ENCODE measurements at places on chromosomes 13 and 19.

GRCh38 chr19:48598996-48599700, 7.4 kb upstream of the SPACA4 start:
- no peak for DNase-seq

DNA sequence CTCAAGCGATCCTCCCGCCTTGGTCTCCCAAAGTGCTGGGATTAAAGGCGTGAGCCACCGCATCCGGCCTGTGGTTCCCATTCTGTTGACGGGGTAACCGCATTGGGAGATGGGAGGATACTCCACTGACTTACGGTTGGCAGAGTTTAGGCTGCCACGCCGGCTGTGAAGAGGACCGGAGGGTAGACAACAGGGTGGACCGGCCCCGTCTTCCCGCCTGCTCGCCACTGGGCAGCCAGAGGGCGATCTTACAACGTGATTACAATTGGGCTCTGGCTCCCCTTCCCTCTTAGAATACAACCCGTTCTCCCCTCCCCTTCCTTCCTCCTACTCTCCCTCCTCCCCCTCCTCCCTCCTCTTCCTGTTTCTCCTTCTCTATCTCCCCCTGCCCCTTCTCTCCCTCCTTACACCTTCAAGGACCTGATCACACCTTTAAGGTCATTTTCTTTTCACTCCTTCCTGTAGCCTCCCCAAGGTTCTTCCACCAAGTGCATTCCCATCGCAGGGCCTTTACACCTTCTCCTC, 957 bp upstream of the CCDC194 start:
- DNase-seq, result peak; percentile 71

- DNase-seq, result no peak
Measured at GRCh38 chr19:35851213-35852028, 883 bp downstream of the NPHS1 start.

- DNase-seq, result no peak
Measured at GRCh38 chr13:39039041-39039440, 785 bp downstream of the NHLRC3 start.

GRCh38 chr13:92255526-92255925, 857.1 kb downstream of the GPC5 start:
- DNase-seq, result no peak

DNA sequence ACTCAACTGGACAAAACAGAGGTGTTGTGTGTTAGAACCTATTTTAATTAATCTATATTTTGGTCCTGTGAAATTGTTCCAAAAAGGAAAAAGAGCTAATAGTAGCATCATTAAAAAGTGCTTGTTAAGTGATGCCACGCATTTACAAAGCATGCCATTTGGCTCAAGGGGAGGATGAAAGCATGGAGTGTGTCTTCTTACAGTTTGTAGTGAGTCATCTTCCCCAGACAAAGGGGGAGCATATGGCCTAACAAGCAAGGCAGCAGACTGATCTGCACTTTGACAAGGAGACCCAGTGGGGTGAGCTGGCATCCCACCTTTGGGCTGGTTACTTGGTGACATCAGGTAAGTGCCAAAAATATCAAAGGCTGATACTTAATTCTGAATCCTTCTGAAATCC, 297.0 kb downstream of the FGF9 start:
- DNase-seq, result no peak

- DNase-seq, result no peak
Measured at GRCh38 chr13:41495044-41495443, 37.7 kb downstream of the RGCC start.

DNA sequence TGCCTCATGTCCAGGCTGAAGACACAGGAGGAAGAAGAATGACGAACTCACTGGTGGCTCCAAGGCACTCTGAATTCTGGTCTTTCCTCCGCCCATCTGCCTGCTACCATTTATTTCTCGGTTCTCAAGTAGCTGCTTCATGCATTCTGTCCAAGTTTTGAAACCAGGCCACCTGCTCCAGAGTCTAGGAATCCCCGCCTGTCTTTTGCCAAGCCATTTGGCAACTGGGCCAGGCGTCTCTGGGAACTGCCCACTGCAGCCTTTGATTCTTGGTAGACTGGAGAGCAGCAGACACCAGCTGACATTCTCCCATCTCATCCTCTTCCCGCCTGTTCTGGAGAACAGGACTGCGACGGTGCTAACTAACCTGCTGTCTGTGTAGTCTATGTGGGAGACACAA, 10.8 kb downstream of the SLC35E1 start:
- DNase-seq, result no peak

GRCh38 chr13:78601874-78602560, 1.3 kb downstream of the POU4F1 start:
- no peak for DNase-seq

GRCh38 chr13:96338030-96338429, 248.1 kb downstream of the HS6ST3 start:
- DNase-seq, result no peak

DNA sequence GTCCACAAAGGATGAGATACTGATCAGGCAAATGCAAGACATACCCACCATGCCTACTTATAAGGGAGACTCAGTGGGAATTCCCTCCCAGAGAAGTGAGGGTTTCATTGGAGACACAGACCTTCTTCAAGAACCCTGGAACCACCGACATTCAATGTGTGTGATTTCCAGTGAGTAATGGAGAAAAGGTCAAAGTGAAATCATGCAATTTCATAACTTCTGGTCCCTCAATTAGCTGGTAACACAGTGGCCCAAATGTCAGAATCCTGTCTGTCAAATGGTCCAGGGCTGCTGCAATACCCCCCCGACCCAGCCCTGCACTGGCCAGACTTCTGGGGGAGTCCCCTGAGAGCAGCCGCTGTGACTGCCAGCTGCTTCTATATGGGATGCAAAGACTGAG, 4.7 kb upstream of the METTL21C start:
- no peak for DNase-seq

GRCh38 chr19:50908336-50908735, 2.9 kb downstream of the KLK4 start:
- no peak for DNase-seq

DNA sequence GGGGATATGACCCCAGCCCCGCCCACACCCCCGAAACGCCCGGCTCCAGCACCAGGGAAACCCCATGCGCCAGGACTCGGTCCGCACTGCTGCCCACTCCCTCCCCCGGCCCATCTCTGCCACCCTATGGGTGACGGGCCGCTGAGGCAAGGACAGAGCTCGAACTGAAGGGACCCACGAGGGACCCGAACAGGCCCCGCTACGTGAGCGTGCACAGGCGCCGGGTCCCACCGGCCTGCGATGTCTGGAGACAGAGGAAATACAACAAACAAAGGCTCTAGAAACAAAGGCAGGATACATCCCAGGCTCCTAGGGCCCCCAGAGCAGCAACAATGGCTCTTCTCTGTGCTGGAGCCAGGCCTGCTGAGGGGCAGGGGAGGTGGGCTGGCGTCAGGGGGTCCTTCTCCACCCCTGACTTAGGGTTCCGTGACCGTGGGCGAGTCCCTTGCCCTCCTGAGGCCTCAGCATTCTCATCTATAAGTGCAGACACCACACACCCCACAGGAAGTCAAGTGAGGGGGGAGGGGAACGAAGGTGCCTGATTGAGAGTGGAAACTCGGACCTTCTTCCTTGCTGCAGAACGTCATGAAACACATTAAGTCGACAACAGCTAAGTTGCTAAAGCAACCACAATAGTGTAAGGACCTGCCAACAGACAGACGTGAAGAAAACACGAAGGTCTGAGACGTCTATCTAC, 3.1 kb downstream of the ABHD17A start:
- DNase-seq, result no peak

DNA sequence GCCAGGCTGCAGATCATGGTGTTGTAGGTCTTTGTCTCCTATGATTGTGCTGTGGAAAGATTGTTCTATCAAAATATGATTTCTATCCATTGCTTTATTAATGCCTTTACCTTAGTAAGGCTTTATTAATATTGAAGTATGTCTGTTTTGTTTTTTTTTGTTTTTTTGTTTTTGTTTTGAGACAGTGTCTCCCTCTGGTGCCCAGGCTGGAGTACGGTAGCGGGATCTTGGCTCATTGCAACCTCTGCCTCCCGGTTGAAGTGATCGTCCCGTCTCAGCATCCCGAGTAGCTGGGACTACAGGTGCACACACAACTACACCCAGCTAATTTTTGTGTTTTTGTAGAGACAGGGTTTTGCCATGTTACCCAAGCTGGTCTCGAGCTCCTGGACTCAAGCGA, 7.7 kb downstream of the IRGC start:
- DNase-seq, result no peak

DNA sequence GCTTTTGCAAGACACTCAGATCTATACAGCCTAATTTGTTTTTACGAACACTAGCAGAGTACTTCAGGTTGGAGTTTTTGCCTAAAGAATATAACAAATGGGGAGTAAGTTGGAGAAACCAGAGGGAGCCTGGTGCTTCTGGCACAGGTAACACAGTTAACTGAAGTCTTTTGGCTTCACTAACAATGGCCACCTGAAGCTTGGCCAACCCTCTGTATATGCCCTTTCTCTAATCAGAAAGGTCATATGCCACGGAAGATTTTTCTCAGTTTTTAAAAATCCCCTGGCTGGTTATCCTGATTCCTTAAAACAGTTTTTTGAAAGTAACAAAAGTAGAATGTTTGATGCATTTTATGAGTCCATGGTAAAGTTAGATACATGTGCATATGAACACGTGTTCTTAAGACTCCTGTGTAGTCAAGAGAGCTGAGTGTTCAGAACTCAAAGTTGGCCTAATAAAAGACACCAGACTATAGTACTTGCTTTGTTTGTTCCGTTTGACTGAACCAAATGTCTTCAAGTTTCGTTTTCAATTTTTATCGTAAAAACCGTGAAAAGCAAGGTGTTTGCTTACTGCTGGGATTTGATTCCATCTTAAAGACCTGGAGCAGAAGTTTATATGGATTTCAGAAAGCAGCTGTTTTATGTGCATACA, 137.5 kb downstream of the KCNRG start:
- DNase-seq, result no peak

GRCh38 chr19:46787040-46787330, 1.4 kb downstream of the SLC1A5 start:
- no peak for DNase-seq

DNA sequence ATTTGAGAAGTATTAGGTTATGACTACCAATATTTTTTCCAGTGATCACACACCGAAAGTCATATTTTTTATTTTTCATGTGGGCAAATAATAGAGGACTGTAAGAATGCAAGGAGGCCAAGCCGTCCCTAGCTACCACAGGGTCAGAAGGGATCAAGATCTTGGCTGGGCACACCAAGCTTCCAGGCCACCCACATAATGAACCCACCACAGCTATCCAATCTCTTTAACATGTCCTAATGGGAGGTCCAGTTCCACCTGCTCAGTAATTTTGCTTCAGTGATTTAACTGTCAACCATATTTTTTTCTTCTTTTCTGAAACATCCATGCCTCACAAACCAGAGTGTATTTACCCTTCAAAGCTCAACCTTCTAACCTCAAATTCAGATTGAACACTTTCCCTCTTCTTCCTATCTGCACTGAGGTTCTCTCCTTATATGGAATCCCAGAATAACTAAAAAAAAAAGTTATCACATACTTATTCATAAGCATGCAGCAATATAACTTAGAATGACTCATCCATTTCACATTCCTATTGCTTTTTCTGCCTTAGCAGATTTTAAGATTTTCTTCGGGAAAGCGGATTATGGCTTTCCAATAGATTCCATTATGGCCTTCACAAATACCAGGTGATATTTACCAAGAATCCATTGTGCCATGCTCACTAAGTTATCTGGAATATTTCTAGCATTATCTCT, 12.2 kb downstream of the ARGLU1 start:
- no peak for DNase-seq

GRCh38 chr19:15469513-15470297, 5.4 kb upstream of the RASAL3 start:
- DNase-seq, result no peak

DNA sequence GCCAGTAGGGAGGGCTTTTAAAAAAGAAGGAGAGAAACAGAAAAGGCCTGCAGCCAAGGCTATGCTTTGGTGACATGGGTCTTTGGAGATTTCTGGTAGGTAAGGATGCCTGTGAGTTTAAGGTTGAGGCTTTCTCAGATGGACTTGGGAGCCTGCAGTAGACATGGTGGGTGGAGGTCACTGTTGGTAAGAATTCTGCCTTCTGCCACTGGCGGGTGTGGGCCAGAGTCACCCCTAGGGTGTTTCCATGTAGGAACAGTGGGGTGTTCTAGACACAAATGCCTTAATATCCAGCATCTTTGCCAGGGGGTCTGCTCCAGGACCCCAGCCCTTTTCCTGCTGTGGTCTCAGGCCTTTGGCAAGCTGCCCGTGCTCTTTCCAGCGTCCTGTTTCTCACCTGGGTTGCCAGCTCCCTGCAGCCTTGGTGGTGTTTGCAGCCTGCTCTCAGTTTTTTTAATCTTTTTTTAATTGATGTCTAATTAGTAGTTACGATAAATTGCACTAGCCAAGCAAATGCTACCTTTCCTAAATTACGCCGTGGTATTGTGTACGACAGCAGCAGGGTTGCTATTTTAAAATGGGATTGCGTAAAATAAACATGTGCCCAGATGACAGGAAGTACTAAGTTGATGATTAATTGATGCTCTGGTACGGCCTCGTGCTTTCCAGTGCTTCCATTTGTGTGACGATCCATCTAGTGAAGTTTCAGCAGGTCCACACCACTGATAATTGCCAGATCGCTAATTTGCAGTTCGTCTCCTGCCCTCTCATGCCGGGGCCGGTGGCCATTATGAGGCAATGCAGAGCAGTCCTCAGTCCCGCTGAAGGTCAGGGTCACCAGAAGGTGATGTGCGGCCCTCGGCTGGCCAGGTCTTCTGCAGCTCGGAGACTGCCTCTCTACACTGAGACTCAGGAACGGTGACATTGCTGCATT, 35.3 kb upstream of the NPAS1 start:
- peak; percentile 58 for DNase-seq

GRCh38 chr13:92390217-92390616, 836.4 kb upstream of the GPC6 start:
- no peak for DNase-seq

DNA sequence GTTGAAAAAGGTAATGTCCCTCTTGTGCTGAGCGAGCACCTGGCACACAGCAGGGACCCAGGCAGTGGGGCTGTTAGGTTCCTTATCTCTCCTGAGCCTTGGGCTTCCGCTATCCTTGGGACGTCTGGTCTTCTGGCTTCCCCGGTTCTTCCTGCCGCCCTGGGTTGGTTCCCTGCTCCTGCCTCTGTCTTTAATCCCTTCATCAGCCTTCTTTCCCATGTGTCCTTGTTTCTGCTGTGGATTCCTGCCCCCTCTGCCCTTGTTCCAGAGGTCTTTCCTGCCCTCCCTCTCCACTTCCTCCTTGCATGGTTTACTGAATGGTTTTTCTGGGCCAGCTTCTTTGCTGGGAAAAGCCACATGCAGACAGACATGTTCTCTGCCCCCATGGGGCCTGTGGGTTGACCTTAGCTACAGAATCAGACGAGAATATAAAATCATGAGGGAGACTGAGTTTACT, 2.6 kb downstream of the EPN1 start:
- no peak for DNase-seq

DNA sequence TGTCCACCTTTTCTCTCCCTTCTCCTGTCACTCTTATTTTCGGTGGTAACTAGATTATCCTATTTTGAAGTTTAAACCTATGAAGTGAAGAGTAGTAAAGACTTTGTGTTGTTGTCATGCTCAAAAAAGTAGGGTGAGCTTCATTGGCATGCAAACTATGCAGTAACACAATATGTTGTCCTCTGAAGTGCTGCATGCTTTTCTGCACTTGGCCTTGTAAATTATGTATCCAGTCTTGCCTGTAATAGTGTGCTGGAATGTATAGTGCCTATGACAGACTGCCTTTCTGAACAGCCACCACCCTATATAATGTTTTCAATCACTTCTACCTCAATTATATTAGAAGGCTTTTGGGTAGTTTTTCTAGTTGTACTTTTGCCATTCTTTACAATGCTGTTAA, 1198.2 kb upstream of the PCDH20 start:
- no peak for DNase-seq

All from islet precursor cell (in vitro differentiated cells).